ENCODE measurements at places on chromosomes 5 and 9. TPM values are rescaled to one million over a fixed set of nuclear protein-coding genes. Genes with fewer than 3 reads are reported as not detected.

Gene NEUROG1
- total RNA-seq = not detected

Gene GCNT1
- total RNA-seq = 10.8 TPM

Gene CAMK2A
- not detected for total RNA-seq

- H3K27me3 ChIP-seq = no peaks in the 10 kb centered on the region
- H3K36me3 ChIP-seq = no peaks in the 10 kb centered on the region
- peaks cover 66% of the 10 kb centered on the region for H3K4me1 ChIP-seq
- H3K4me3 ChIP-seq = peak overlapping the region; percentile 22
Observed at GRCh38 chr9:136312436-136312835, 8.5 kb upstream of the CCDC187 start.

- no peak for DNase-seq
- no peaks in the 10 kb centered on the region for H3K4me1 ChIP-seq
- no peak overlapping the region for H3K27ac ChIP-seq
- H3K4me3 ChIP-seq = no peak overlapping the region
Observed at GRCh38 chr9:25205285-25205684, 473.0 kb downstream of the TUSC1 start.

GRCh38 chr9:95070549-95071021 lies 246.9 kb downstream of the FANCC start:
- H3K27ac ChIP-seq = no peak overlapping the region
- no peaks in the 10 kb centered on the region for H3K27me3 ChIP-seq
- H3K4me1 ChIP-seq = no peaks in the 10 kb centered on the region
- H3K36me3 ChIP-seq = no peaks in the 10 kb centered on the region
- no peak overlapping the region for H3K4me3 ChIP-seq

GRCh38 chr5:137022043-137022442 lies 477.1 kb downstream of the SPOCK1 start:
- no peak overlapping the region for H3K27ac ChIP-seq
- H3K4me3 ChIP-seq = no peak overlapping the region
- no peak for DNase-seq
- no peaks in the 10 kb centered on the region for H3K36me3 ChIP-seq
- H3K4me1 ChIP-seq = peaks cover 8% of the 10 kb centered on the region

- no peak overlapping the region for H3K27ac ChIP-seq
- no peaks in the 10 kb centered on the region for H3K4me1 ChIP-seq
- no peaks in the 10 kb centered on the region for H3K27me3 ChIP-seq
- no peak overlapping the region for H3K4me3 ChIP-seq
- no peak for DNase-seq
Observed at GRCh38 chr5:57685516-57686255, 203.1 kb upstream of the ACTBL2 start.

GRCh38 chr9:127051881-127052595 lies 70.4 kb downstream of the ANGPTL2 start:
- H3K27ac ChIP-seq = no peak overlapping the region
- H3K4me3 ChIP-seq = no peak overlapping the region
- no peaks in the 10 kb centered on the region for H3K36me3 ChIP-seq

GRCh38 chr5:170520372-170520771 lies 16.6 kb downstream of the KCNIP1 start:
- no peaks in the 10 kb centered on the region for H3K36me3 ChIP-seq
- H3K27ac ChIP-seq = no peak overlapping the region
- peaks cover 21% of the 10 kb centered on the region for H3K4me1 ChIP-seq
- no peak for DNase-seq

All from Karpas-422 (cell line).